Upper lobe of left lung (tissue), 6 donors: ENCODE measurements at places on chromosomes 6 and 20. TPM values are rescaled to one million over a fixed set of nuclear protein-coding genes. Genes with fewer than 3 reads are reported as not detected.
A peak's percentile ranks its signal among the peaks of the same experiment; 100 is the strongest.

DNA sequence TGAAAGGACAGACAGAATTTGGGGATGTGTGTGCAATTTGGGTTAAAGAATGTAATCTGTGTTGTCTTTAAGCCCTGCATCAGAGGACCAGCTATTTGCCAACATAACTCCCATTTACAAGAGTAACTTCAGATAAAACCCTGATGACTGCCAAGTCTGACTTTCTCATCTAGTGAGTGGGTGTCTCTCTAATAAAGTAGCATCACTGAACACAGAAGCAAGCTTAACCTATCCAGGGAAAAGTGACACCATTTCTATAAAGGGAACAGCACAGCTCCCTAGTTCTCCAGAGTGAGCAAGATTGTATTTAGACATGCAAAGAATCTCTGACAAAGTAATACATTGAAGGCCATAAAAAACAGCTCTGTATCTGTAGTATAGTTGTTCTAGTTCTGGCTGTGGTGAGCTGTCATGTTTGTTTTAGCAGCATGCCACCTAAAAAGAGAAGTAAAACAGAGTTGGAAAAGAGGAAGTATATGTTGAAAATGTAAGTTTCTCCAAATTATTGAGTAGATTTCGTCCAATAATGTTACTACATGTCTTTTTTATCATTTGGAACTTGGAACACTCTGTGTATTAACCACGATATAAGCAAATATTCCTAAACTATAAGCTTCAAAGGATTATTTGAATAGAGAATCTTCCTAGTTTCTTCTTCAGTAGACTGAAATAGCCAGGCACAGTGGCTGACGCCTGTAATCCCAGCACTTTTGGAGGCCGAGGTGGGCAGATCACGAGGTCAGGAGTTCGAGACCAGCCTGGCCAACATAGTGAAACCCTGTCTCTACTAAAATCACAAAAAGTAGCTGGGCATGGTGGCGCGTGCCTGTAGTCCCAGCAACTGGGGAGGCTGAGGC lies 8.8 kb upstream of the PIM1 start:
- no peaks in the 10 kb centered on the region for H3K4me1 ChIP-seq
- H3K4me3 ChIP-seq: no peak overlapping the region
- no peak for DNase-seq

DNA sequence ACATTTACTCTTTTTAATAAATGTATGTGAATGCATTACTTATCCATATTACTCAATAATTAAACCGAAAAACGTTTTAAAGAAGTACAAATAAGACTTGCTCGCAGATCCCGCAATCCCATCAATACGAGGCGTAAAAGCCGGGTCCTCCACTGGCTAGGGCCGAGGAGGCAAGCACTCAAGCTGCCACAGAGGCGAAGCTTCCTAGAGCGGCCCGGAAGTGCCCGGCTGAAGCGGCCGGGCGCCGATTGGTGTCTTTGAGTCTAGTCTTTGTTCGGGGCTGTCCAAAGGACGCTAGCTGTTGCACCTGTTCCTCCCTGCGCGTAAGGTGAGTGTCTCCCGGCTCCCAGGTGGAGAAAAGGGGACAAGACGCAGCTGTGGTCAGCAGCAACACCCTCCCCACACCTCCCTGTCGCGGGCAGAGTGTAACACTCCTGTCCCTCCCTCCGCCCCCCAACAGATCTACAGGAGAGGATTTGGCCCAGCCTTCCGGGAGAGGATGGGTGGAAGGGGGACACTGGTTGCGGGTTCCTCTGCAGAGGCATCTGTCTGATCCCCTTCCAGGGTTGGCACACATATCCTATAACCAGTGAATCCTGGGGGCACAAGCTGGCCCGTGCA lies at the start of gene ZSCAN16:
Gene ZSCAN16 (plus strand): TSS at position 260 of the 621 bp plus-strand sequence. CDS start 835 bp downstream, outside the sequence.
- H3K4me1 ChIP-seq: peaks cover 27% of the 10 kb centered on the region
- H3K4me3 ChIP-seq: peak within 1 kb of the TSS; percentile 73
- no peaks in the 10 kb centered on the region for H3K27me3 ChIP-seq
- peak within 1 kb of the TSS; percentile 73 for H3K27ac ChIP-seq

DNA sequence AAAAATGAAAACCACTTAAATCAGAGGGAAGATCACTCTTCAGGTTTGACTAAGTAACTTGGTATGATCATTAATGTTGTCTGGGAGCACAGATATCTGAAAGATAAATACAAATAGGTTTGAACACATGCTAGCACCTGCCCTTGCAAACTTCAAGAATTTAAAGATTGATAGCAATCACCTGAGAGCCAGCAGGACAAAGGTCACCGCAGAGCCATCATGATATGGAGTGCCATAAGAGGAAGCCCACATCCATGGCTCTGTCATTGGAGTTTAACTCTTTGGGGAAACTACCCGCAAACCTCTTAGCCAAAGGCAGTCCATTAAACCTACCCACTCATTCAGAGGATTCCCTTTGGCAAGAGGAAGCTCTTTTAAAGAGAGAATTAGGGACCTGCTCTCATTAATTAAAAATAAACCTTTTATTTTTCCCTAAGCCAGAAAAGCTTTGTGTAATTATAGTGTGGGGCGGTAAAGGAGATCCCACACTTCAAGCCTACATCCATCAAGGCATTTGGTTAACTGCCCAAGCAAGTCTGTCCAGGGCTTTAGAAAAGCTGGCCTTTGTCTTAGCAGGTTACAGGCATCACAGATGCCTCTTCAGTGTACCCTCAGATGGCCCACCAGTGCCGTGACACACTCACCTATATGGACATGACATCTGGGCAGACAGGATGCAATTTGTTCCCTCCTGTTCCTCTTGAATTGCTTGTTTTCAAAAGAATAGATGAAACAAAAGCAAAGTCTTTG lies 73.0 kb downstream of the SASH1 start:
- no peak overlapping the region for H3K27ac ChIP-seq
- no peak for DNase-seq
- peaks cover 26% of the 10 kb centered on the region for H3K4me1 ChIP-seq
- no peaks in the 10 kb centered on the region for H3K36me3 ChIP-seq

SLC17A3 gene
- not detected for total RNA-seq

SAMD3 gene
- total RNA-seq: 2.8 TPM

GRCh38 chr20:15375836-15376235 lies 1038.4 kb upstream of the FLRT3 start:
- H3K4me3 ChIP-seq: no peak overlapping the region
- H3K4me1 ChIP-seq: no peaks in the 10 kb centered on the region
- H3K36me3 ChIP-seq: no peaks in the 10 kb centered on the region
- no peaks in the 10 kb centered on the region for H3K27me3 ChIP-seq
- H3K27ac ChIP-seq: no peak overlapping the region
- no peak for DNase-seq
